ENCODE measurements at places on chromosomes 7 and 10. TPM values are rescaled to one million over a fixed set of nuclear protein-coding genes. Genes with fewer than 3 reads are reported as not detected.

Gene CAMK2B
- 0.12 TPM for total RNA-seq

Gene PIK3CG
- not detected for total RNA-seq

Gene LRMDA
- total RNA-seq = 3.1 TPM

Gene ARL3
- 14.4 TPM for total RNA-seq

Gene CRPPA
- total RNA-seq = 0.60 TPM
